Activated T-helper 1 cell treated with anti-CD3 and anti-CD28 coated beads, Interleukin-2, amount 50 U/mL, for 16 hours (primary cell): ENCODE measurements at places on chromosomes 7 and 10.

GRCh38 chr7:122212754-122213153 is 68.7 kb upstream of the AASS start:
- DNase-seq: no peak

DNA sequence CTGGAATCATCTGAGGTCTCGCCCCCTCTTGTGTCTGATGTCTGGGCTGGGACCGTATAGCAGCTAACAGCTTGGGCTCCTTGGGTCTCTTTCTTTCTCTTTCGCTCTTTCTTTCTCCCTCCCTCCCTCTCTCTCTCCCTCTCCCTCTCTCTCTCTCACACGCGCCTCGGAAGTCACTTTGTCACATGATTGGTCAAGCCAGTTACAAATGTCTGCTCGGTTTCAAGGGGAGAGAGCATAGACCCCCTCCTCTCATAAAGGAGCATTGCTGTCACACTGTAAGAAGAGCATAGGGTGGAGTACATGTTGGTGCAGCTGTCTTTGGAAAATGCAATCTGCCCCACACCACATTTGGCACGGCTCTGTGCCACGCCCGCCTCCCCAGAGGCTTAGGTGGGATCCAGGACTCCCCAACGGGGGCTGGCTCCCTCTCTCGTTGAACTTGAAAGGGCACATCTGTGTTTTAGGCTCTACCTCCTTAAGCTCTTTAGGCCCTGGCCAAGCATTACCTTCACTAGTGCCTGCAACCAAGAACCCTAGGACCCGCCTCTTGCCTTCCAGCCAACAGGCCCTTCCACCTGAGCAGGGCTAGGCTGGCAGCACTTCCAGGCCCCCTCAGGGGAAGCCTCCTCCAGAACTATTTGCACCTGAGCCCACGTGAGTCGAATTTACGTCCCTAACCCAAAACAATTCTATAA is 61.9 kb upstream of the CACUL1 start:
- DNase-seq: no peak

GRCh38 chr7:134375206-134375605 is 58.5 kb upstream of the SLC35B4 start:
- DNase-seq: no peak

DNA sequence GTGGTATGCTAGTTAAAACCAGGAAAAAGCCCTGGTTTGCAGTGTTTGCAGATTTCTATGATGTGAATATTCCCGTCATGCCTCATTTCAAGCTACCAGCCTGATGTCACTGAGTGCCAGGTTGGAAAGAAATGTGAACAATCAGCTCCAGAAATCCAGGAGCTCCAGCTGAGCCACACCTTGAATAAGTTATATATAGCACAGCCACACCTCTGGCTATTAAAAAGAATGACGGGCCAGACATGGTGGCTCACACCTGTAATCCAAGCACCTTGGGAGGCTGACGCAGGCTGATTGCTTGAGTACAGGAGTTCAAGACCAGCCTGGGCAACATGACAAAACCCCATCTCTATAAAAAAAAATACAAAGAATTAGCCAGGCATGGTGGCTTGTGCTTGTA is 18.7 kb upstream of the SLF2 start:
- no peak for DNase-seq

- no peak for DNase-seq
Observed at GRCh38 chr10:13788711-13789447, 202.1 kb downstream of the PRPF18 start.

DNA sequence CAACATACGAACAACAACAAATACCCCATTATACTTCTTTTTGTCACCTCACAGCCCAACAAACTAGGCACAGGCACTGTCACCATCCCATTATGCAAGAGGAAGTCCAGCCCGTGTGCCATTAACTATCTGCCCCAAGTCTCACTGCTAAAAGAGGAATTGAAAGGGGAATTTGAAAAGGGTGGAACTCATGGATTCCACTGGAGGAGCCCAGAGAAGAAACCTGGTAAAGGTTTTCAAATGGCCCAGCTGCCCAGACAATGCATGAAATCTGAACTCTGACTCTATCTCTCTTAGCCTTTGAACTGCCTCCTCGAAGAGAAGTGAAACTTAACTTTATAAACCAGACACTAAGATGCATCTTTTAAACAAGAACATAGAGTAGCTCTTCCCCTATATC is 130.0 kb downstream of the PLXNA4 start:
- no peak for DNase-seq

DNA sequence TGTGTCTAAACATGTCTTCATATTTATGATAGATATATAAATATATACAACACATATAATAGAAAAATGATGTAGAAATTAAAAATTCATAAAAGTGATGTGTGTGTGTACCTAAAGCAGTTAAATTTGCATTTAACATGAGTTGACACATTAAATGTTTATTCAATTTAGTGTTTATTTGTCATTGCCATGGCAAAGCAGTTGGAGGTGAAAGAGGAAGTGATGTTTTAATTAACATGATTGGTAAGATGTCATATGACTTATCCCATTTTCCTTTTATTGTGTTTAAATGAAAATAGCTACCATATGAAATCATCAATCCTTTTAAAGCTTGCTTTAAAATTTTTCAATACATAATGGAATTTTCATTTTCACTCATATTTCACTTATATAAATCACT is 452.6 kb downstream of the SUGCT start:
- no peak for DNase-seq

DNA sequence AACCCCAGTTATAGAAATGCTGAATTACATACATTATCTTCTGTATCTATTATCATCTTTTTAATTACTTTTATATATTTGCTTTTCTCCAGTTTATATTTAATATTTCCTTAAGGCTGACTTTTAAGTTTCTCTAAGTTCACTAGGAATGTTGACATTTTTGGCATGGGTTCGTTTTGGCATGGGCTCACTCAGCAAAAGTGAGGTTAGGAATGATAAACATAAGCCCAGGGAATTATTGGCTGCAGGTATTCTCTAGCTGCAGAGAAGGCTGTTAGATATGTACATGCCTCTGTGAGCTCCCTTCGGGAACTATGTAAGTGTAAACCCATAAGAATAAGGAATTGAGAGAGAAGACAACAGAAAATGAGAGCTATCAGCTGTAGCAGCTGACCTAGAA is 63.6 kb upstream of the RAB18 start:
- no peak for DNase-seq

DNA sequence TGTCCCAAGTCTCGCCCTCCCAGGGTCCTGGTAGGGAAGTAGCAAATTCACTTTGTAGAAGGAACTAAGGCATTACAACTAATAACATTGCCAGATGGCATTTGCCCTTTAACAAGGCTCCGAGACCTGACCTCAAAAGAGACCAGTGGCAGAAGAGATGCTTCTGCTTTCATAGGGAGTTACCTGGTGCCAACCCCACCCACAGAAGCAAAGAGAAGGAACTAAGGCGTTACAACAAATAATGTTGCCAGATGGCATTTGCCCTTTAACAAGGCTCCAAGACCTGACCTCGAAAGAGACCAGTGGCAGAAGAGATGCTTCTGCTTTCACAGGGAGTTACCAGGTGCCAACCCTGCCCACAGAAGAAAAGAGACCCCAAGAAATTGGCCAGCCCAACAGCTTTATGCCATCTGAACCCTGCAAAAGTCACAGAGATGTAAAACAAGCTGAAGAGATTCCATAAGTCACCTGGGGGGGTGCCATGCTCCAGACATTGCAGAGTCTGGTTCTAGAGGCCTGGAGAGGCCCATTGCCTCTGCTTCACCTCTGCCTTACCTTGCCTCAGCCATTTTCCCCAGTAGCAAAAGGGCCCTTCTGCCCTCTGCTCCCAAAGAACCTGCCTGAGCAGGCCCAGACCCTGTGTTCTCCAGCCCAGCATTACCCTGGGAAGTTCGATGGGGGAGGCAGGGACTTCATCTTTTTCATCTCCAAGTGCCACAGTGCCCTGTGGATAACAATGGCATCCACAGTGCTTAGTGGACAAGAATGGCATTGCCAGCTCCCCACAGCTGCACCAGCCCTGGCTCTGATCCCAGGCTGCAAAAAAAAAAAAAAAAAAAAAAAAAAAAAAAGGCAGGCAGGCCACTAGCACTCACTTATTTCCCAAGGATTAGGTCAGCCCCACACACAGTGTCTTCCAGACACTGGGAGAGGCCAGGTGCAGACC is 179.5 kb upstream of the PLXNA4 start:
- DNase-seq: no peak

DNA sequence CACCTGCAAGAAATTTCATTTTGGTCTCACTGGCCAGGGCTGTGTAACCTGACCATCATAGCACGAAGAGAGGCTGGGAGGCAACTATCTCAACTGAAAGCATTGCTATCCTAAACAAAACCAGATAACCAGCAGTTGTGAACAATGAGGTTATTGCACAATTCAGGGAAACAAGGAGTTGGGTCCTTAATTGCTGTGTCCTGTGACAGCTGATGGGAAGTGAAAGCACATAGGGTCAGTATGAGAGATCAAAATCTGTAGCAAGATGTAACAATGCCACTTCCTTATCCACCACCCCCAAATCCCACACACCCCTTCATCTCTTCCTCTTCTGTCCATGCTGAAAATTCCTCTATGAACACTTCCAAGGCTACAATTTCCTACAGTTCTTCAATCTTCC is 80.2 kb downstream of the HTR7 start:
- DNase-seq: no peak

GRCh38 chr7:85130702-85131101 is 56.2 kb downstream of the SEMA3D start:
- no peak for DNase-seq

GRCh38 chr7:26637610-26638009 is 226.8 kb downstream of the SKAP2 start:
- DNase-seq: no peak

DNA sequence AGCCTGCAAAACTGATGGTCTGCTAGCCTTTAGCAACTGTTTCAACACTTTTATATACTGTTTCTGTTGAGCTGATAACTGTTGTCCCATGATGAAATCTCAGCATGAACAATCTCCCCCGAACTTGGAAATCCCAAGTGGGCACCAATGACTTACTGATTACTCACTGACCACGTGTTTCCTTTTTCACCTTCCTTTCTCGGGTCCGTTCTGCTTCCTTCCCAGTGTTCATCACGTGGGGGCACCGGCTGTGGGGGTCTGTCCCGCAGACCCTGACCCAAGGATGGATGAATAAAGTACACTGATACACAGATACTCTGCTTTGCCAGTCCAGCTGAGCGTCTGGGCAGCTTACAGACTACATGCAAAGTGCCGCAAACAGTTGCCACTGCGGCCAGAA is 39.0 kb upstream of the RASGEF1A start:
- DNase-seq: no peak

- no peak for DNase-seq
Observed at GRCh38 chr10:57038531-57038930, 677.5 kb upstream of the ZWINT start.

GRCh38 chr7:102843850-102844249 is 69.0 kb upstream of the LRRC17 start:
- no peak for DNase-seq

DNA sequence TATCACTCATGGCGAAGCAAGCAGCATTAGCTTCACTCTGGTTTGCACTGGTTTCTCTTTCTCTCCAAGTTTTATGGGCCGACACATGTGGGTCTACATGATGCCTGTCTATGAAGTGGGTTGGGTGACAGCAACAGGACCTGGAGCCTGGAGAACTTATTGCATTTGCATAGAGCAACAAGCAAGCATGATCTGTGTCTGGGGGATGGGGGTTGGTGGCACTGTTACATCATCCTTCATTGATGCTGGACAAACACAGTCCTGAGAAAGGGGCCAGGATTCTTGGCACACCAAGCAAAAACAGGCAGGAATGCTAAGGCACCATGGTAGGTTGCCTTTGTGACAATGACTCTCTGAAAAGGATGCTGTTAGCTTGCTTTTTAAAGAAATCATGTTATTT is 266.2 kb upstream of the CDC14C start:
- no peak for DNase-seq

DNA sequence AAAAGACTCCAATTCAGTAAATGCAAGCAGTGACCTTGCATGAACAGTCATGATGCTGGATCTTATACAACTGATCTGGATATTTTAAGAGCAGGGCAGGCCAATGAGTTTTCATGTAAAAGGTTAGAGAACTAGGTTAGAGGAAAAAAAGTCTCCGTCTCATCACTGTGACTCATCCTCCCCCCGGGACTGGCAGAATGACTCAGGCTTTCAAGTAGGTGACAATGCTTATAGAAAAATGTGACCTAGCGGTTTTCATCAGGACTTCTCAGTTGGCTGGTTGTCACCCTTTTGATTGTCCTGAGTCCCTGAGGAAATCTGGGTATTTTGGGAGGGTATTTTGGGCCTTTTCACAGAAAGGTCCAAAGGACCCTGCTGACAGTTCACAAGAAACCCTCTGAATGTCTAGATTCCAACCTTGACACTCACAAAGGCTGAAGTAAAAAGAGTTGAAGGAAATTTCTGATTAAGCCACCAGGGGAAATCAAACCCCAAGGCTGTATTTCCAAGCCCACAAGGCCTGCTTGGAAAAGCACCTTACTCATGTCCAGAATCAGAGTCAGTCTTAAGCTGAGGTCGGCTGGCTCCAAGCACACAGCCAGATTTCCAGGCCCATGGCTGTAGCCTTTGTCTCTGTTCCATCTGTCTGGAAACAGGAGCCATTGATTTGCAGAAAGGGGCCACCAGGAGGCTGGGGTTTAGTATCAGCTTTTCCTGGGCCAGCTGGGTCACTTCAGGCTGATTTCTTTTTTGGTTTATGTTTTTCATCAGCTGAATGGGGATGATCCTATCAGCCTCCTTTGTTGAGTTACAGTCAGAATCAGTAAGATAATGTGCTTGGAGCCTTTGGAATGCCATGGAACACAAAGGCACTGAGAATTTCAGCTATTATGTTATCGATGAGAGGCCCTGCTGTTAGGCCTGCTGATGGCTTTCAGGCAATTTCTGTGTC is 226.4 kb upstream of the HABP2 start:
- DNase-seq: no peak

DNA sequence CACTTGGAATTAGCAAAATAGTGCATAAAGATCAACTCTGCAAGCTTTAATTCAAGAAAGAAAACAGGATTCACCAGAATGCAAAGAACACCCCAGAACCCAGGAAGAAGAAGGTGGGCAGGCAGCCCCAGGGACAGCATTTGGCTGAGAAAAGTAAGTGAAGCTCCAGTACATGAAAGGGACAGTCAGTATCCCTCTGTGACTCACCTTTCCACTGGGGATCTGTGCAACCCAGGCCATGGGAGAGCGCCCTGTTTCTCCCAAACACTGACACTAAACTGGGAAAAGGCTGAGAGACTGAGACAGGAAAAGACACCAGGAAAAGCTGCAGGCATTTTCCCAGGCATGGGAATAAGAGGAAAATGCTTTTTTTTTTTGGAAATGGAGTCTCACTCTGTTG is 28.2 kb downstream of the SNX13 start:
- DNase-seq: no peak
